Colonic mucosa (tissue), 4 donors: ENCODE measurements at places on chromosomes 3 and 15.
A peak's percentile ranks its signal among the peaks of the same experiment; 100 is the strongest.

- peak; percentile 20 for DNase-seq
These were observed 43.3 kb downstream of the RBMS3 start for GRCh38 chr3:29324180-29324651.

DNA sequence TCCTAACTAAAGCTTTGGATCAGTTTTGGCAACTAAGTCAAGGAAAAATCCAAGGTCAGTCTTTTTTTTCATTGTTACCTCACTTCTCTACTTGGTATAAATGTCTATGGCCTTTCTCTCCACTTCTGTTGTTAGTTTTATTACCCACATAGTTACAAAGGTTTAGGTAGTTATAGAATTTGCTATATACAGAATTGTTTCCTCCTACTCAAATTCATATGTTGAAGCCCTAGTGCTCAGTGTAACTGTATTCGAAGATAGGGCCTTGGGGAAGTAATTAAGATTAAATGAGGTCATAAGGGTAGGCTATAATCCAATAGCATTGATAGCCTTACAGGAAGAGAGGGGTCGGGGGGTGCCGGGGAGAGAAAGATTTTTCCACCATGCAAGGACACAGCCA lies 19.7 kb upstream of the STIMATE start:
- DNase-seq: no peak

- no peak for DNase-seq
These were observed 38.2 kb downstream of the MB21D2 start for GRCh38 chr3:192879346-192880031.

- DNase-seq: peak; percentile 62
These were observed 125.1 kb downstream of the SHQ1 start for GRCh38 chr3:72722930-72723726.

DNA sequence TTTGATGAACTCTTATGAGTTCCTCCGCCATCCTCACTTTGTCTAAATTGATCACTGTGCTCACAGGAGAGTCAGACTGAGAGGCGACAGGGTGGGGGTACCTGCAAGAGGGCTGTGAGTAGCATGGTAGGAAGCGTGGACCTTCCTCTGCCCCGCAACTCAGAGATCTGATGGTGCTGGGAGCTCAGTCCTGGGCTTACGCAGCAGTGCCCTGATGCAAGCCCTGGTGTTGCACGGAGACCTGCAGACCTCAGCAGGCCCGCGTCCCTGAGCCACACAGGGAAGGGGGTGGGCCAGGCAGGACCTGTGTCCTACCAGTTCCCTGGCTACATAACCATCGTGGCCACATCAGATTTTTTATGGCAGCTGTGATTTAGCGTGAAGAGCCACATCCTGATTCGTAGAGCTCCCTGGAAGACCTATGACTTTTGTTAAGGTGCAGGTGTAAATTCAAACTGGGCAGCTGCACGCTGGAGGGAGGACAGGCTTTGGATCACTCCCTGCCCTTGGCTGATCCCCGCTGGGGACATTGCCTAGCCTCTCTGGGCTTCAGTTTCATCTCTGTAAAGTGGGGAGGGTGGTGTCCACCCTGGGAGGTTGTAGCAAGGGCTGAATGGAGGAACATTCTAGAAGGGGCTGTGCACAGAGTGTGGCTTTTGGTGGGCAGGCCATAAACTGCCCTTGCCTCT lies 176.1 kb downstream of the KLF13 start:
- DNase-seq: peak; percentile 12

- no peak for DNase-seq
These were observed 173.0 kb upstream of the AZI2 start for GRCh38 chr3:28521663-28522062.

- DNase-seq: no peak
These were observed 5.2 kb upstream of the TOPAZ1 start for GRCh38 chr3:44236485-44236908.

DNA sequence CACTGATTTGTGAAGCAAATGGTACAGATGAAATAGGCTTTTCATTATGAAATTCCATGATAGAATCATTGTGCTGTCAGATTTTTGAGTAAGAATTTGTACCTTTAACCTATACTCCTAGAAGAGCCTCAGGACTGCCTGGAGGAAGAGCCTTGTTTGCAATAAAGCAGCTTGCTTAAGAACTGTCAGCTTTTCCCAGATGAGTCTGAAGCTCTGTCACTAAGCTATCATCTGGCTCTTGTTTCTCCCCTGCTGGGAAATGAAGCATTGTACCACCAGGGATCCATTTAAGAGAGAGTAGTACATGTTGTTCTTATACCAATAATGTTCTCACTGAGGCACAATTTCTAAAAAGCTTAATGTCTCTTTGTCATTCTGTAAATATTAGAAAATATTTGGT lies 85.1 kb upstream of the FLNB start:
- no peak for DNase-seq

GRCh38 chr3:14145670-14146380 lies 21.0 kb downstream of the TMEM43 start:
- DNase-seq: peak; percentile 13

DNA sequence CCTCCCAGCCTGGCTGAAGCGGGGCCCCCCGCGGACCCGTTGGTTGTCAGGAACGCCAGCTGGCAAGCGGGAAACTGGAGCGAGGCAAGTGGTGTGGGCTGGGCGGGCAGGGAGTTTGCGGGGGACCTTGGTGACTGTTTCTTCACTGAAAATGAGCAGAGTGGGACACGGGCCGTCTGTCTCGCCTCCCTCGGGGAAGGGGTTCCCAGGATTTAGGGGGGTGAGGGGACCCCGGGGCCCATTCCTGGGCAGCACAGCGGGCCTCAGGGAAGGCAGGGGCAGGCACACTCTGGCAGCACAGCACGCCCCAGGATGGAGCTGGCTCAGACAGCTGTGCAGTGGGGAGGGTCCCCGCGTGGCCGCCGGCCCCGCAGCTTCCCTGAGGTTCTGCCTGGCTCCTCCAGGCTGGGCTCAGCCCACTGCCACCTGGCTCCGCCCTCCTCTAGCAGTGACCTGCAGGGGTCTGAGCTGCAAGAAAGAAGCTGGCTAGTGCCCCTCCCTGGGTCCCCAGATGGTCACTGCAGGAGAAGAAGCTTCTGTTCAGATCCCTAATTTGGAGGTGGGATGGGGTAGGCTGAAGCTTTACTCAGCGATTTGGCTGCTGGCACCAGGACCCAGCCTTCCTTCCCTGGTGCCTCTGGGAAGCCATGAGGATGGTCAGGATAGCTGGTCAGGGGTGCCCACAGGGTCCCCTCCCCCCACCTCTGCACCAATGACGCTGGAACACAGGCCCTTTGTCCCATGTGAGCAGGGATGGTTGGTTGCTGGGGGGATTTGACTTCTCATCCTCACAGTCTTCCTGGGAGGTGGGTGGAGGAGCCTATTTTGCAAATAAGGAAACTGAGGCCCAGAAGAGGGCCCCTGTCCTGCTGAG lies 90.4 kb downstream of the TBC1D2B start:
- DNase-seq: no peak

GRCh38 chr3:184230603-184231528 lies 1.5 kb downstream of the VWA5B2 start:
- peak; percentile 45 for DNase-seq

DNA sequence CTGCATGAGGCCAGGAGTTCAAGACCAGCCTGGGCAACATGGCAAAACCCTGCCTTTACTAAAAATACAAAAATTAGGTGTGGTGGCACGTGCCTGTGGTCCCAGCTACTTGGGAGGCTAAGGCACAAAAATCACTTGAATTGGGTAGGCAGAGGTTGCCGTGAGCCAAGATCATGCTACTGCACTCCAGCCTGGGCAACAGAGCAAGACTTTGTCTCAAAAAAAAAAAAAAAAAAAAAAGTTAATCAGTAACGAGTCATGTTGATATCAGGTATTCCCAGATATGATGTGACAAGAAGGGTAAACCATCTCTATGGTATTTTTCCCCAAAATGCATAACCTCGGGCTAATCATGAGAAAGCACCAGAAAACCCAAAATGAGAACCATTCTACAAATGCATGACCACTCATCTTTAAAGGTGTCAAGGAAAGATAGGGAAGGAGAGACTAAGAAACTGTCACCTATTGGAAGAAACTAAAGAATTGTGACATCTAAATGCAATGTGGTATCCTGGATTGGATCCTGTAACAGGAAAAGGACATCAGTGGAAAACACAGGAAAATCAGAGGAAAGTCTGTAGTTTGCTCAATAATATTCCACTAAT lies 66.5 kb upstream of the MAP4 start:
- DNase-seq: no peak

- DNase-seq: no peak
These were observed 4.9 kb upstream of the DUSP7 start for GRCh38 chr3:52061121-52061910.

DNA sequence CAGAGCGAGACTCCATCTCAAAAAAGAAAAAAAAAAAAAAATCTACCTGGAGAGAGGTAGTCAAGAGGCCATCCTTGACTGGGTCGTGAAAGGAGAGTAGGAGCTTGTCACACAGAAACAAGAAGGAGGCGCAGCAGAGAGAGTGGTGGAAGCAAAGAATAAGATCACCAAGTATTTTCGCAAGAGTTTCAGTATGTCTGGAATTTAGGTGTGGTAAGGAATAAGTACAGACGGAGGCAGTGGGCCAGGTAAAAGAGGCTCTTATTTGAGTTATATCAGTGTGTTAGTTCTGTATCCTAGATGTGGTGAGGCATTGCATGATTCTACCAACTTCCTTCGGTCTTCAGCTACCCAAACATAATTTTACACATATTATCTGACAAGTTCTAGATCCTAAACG lies 14.6 kb upstream of the ATP10A start:
- no peak for DNase-seq

- no peak for DNase-seq
These were observed 7.0 kb upstream of the KLF15 start for GRCh38 chr3:126364130-126364695.

DNA sequence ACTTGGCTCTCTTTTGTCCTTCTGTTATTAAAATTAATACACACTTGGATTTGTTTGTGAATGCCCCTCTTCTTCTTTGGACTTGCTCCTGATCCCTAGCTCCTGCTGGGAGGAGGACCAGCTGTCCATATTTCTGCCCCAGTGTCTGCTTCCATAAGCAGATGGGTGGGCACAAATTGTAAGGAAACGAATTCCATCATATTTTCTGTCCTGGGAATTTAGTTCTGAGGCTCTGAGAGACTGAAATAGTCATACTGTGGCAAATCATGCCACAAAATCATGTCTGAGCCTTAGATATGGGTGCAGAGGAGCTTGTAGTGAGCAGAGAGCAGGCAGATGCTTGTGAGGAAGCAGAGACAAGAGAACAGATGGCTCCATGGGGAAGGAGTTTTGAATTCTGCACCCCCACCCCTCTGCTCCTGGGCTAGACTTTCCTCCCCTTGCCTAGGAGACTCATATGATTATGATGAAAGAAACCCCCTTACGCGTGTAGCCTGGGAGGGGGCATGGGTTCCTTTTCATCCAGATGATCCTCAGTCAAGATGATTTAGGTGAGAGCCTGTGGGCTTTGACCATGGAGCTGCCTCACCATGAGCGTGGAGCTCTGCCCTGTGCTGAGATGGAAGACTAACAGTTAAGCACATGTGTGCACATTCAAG lies 50.6 kb downstream of the SV2B start:
- DNase-seq: no peak

DNA sequence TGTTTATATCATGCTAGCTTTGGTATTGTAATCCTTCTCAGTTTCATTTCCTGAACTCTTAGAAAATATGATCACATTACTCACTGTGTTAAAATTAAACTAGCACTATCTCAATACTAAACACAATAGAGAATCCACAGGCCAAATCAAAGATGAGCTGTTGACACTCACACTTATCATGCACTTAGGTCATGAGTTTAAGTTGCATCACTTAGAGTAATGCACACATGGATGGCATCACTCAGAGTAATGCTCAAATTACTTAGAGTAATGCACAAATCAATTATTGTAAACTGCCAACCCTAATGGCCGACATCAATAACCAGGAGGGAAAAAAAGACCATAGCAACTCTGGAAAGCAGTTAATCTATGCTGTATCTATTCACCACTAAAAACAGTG lies 40.0 kb upstream of the MCF2L2 start:
- DNase-seq: no peak

DNA sequence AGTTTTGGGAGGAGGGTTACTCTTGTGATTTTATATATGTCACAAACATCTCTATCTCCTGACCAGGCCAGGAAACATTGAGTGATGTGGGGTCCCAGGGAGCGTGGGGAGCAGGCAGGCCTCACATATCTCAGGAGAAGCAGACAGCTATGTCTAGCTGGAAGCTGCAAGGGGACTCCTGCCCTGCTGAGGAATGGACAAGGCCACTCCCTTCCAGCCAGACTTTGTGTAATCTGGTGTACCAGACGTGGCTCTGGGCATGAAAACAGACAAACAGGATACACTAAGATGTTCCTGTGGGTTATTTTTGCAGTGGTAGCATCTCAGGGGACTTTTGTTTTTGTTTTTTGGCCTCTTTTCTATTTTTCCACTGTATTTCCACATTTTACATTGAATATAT lies 23.2 kb downstream of the CYP8B1 start:
- no peak for DNase-seq

GRCh38 chr3:5489536-5489935 lies 302.0 kb downstream of the EDEM1 start:
- peak; percentile 19 for DNase-seq

DNA sequence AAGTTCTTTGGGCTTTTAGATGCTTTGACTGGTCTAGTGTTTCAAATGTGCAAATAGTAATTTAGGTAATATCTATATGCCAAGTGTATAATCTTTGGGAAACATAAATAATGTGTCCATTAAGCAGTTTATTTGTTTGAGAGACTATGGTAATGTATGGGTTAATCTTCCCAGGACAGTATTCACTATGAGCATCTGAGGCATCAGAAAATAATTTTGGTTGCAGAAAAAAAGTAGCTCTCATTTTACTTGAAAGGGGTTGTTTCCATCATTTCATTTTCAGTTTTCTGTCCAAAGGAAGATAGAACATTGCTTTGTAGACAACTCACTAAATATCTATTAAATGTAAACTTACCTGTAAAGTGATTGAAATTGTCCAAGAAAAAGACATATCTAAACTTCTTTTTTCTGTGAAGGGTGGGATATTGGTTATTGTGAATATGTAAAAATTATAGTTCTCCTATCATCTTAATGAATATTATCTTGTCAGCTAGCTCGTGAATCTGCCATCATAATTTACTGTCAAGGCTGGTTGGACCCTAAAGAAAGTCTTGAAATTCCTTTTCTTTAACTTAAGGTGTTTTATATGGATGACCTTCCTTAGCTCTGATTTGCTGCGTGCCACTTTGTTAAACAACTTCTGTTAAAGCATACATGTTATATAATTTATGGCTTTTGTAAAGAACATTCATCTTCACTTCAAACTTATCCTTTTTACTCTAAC lies 108.8 kb downstream of the EPHA3 start:
- no peak for DNase-seq
